Esophagus mucosa (tissue), 1 donor: ENCODE measurements at places on chromosomes 16 and 17. TPM values are rescaled to one million over a fixed set of nuclear protein-coding genes. Genes with fewer than 3 reads are reported as not detected.

The KRT12 gene
- not detected for total RNA-seq

The HOXB1 gene
- total RNA-seq: 0.24 TPM

The CLEC19A gene
- not detected for total RNA-seq

The OTOA gene
- total RNA-seq: 0.04 TPM

The DDX52 gene
- total RNA-seq: 20.6 TPM

The CD68 gene
- total RNA-seq: 61.3 TPM

The NKD1 gene
- 1.9 TPM for total RNA-seq

The ZNF768 gene
- total RNA-seq: 11.7 TPM

The TVP23A gene
- not detected for total RNA-seq

The CACNA1H gene
- total RNA-seq: 1.1 TPM

The SLC13A2 gene
- not detected for total RNA-seq

GRCh38 chr16:11560701-11561453, 25.8 kb downstream of the LITAF start:
- peak; percentile 51 for ATAC-seq

- peak; percentile 57 for ATAC-seq
Observed at GRCh38 chr17:75288770-75289114, 491 bp downstream of the SLC25A19 start.

DNA sequence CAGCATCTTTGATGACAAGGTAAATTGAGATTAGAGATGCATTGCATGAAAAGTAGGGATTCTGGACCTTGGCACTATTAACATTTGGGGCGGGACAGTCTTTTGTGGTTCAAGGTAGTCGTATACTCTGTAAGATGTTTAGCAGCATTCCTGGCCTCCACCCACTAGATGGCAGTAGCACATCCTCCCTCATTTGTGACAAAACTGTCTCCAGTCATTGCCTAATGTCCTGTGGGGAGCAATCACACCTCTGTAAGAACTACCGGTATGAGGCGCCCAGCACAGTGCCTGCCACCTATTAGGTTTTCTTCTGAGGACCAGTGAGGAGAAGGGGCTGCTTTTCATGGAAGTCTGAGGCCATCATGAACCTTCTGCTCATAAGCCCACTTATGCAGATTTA, 180.8 kb downstream of the RBFOX1 start:
- peak; percentile 67 for ATAC-seq

- ATAC-seq: no peak
Observed at GRCh38 chr17:45383003-45383402, 49.7 kb downstream of the ARHGAP27 start.

- ATAC-seq: peak; percentile 72
Observed at GRCh38 chr17:41537990-41538389, 9.9 kb upstream of the KRT19 start.

DNA sequence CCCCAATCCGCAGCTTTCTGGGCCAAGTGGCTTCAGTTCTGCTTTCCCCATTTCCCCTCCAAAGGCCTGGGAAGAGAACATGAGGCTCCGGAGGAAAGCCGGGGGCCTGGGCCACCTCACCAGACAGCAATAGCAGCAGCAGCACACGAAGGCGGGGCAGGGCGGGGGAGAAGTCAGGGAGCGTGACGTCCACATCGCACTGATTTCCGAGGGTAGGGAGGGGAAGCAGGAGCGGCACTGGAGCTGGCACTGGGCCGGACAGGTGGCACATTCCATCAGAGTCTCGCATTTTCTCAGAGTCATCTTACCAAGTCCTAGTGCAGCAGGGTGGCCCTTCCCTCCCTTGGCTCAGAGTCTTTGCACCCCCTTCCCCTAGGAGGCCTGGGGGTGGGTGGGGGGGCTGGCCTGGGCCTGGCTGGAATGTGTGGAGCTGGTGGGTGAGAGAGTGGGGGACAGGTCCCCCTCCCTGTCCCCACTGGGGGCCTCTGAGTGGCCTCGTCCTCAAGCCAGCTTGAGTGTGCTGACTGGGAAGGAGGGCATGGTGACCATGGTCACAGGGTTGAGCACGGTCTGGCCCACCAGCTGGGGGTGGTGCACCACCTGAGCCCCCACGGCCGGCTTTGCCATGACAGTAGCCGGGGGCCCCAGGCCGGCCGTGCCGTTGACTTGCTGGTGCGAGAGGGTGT, 14.3 kb downstream of the MNT start:
- ATAC-seq: peak; percentile 62

GRCh38 chr17:69869667-69870066, 205.4 kb upstream of the KCNJ16 start:
- no peak for ATAC-seq

DNA sequence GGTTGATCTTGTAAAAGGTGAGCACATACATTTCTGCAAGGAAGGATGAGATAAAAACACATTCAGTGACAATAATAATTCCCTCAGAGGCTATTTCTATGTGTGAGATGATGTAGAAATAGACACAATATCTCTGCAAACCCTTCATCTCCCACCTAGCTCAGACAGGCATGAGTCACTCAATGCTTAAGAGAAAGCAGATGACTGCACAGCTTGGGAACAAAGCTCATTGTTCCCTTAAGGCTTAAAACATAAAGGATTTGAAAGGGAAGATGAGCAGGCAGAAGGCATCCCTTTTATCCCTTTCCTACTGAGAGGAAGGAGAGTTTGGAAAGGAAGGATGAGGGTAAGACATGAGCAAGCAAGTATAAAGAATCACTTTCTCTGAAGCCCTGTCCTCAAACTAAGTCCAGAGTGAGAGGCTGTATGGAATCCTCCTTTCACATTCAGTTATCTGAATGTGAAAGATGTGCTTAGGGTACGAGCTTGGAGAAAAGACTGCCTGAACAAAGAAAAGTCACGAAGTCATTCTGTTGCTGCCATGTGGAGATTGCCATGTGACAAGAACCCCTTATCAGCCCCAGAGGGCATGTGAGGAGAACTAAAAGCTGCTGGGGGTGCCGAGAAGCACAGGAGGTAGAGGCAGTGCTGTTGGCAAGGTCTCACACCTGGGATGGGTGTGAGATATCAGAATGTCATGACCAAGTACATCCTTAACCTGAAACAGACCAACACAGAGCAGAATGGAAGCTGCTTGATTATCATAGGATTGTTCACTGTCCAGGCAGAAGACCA, 58.2 kb downstream of the CNTNAP4 start:
- ATAC-seq: no peak

DNA sequence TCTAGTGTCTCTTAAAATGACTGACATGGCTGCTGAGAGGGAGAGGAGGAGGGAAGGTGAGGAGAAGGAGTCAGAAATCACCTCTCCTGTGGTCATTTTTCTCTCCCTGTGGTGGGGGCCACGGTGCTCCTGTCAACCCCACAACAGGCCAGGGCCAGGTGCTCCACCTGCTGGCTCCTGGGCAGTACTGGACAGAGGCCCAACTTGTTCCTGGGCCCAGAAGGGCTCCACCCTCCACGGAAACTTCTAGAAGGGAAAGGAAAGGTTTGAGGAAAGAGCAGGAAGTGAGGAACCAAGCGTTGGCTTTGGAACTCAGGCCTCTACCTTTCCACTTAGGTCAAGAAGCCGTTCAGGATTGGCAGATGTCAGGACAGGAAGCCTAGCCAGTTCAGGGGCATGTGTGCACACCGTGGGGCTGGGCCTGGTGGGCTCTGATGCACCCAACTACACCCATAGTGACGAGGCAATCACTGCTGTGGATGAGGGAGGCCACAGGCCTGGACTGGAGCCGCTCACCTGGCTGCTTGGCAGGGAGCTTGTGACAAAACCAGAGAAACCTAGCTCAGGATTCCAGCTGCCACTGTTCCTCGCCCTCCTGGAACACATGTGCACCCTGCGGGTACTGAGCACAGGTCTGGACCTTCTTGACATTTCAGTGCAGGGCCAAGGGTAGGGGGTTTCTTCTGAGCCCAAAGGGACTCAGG, 36.1 kb downstream of the WNT3 start:
- ATAC-seq: peak; percentile 64

DNA sequence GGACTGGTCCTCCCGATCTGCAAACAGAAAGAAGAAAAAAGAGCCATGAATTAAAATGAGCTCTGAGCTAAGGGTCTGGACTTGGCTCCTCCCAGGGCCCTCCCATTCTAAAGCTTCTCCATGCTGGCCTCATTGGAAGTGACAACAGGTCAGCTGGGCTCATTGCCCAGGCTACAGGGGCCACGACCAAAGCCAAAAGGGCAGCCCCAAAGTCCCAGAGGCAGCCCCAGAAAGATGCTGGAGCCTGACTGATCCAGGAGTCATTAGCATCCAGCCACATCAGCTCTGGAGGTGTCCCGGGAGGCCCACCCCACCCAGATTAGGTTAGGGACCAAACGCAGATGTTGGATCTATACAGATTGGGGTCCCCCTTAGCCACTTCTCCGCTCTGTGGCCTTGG, 58.2 kb downstream of the MYH11 start:
- no peak for ATAC-seq

GRCh38 chr17:63445571-63445953, 544 bp downstream of the CYB561 start:
- peak; percentile 16 for ATAC-seq

DNA sequence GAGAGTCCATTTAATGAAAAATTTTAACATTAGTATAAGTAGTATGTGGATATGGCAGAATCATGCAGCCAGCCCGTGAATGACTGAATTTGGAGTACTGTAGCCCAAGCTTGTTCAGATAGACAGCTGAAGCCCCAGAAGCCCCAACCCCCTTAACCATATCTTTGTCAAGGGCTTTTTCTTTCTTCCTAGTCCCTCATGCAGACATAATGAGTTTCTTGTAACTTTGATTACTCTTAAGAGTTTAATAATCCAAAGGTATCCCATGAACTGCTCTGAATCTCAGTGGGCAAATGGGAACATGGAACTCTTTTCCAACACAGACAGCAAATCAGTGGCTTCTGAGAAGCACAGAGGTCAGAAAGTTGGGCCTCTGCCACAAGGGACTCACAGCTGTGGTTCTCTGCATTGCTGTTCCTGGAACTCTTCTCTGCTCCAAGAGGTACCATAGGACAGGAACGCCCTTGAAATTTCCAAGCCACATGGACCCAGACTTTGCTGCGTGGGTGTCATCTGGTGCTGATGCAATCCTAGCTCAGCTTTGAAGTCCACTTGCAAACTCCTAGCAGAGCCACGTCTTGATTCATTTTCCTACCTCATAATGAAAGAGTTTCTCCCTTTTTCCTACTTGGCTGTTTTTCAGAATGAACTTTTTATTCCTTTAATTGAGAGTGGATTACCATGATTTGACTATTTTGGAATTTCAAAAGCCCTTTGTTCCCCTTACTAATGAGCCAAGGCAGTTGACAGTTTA, 18.1 kb downstream of the LYRM1 start:
- no peak for ATAC-seq

DNA sequence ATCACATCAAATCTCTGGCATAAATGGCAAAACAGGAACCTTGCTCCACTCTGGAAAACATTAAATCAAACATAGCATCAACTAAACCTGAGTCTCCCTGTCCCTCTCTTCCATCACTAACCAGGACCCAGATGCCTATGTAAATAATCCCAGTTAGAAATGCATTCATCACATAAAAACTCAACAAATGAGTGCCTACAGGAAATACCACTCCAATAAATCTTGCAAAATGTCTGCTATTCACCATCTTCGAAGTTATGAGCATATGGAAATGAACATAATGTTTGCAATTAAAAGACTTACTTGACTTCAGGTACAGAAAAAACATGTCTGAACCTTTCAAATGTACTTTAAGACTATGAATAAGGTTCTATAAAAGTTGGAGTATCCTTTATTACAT, 425.0 kb downstream of the CDH11 start:
- ATAC-seq: no peak

- peak; percentile 30 for ATAC-seq
Observed at GRCh38 chr17:79797492-79798298, 818 bp upstream of the CBX8 start.

DNA sequence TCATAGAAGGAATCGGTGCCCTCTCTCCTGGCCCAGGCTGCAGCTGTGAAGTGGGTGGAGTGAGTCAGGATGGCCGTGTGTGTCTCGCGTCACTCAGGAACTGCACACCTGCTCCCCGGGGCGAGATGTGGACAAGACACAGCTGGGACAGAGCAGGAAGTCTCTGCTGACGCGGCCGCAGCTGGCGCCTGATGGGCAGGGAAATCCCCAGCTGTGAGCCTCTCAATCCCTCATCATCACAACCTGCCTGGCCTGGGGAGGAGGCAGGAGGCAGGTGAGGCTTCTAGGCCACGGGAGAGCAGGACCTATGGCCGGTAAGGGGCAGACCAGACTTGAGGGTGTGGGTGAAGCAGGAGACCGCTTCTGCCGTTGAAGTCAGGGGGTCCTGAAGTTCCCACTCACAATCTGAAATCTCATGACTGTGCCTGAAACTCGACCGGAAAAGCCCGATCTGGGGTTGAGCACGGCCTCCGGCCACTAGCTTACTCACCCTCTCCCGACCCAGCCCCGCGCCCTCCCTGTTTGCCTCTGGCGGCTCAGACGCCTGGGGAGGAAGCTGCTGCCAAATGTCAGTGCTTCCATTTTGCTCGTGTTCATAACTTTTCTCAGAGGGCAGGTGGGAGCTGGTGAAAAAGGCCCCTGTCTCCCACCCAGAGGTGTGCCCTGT, 1.1 kb upstream of the TRPV3 start:
- peak; percentile 89 for ATAC-seq

- ATAC-seq: peak; percentile 16
Observed at GRCh38 chr16:67966549-67967182, 1.8 kb downstream of the SLC12A4 start.
